ENCODE measurements at places on chromosomes 7 and 10.
A peak's percentile ranks its signal among the peaks of the same experiment; 100 is the strongest.

GRCh38 chr10:4050061-4050460 lies 265.1 kb upstream of the KLF6 start:
- DNase-seq, result no peak

GRCh38 chr7:2070151-2070763 lies 162.5 kb downstream of the MAD1L1 start:
- DNase-seq, result no peak

- DNase-seq, result no peak
Observed at GRCh38 chr7:8113184-8113583, 144.6 kb downstream of the GLCCI1 start.

DNA sequence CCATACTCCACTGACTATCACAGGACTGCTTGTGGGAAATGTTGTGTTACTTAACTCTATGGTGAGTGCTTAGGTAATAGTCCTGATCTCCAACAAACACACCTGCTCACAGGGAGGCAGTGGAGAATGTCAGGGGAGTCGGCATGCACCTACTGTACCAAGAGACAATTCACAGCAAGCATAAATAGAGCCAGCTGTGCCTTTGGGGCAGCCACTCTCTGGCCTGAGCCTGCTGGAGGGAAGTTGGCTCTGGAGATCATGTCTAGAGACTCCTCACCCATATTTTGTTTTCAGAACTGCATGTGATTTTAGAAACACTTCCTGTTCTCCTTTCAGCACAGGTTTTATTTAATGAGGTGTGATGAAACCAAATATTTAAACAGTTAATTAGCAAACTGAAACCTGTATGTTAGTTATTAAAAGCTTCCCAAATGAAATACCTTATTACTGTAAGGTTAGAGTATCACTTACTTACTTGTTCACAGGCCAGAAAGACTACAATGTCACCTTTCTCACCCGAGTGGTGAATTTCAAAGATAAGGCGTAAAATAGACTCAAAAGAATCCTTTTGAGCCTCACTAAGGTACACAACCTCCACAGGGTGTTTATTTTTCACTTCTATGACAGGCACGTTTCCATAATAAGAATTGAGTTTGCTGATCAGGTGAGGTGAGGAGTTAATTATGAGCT lies 21.8 kb downstream of the DHX32 start:
- DNase-seq, result no peak

GRCh38 chr7:94272821-94273583 lies 121.7 kb upstream of the COL1A2 start:
- DNase-seq, result no peak

- no peak for DNase-seq
Observed at GRCh38 chr10:78190051-78190825, 156.6 kb downstream of the RPS24 start.

- no peak for DNase-seq
Observed at GRCh38 chr10:29332061-29332760, 43.3 kb downstream of the LYZL1 start.

- no peak for DNase-seq
Observed at GRCh38 chr10:132609211-132609610, 71.6 kb downstream of the INPP5A start.

DNA sequence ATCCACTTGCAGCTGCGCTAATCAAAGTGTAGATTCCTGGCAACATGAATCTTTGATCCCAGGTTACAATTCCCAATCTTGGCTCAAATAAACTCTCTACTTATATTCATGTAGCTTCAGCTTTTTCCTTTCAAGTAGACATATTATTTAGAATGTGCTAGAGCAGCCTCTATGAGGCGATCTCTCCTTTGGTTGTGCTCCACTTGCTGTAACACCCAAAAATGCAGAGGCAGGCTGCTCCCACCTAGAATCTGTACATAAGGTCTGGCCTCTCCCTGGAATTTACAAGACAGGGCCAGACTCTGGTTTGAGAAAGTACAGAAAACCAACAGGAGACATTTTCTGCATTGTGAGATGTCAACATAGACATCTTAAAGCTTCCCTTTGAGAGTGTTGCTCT lies 23.1 kb downstream of the ZNF107 start:
- no peak for DNase-seq

- no peak for DNase-seq
Observed at GRCh38 chr7:128833148-128833945, 3.1 kb downstream of the FLNC start.

DNA sequence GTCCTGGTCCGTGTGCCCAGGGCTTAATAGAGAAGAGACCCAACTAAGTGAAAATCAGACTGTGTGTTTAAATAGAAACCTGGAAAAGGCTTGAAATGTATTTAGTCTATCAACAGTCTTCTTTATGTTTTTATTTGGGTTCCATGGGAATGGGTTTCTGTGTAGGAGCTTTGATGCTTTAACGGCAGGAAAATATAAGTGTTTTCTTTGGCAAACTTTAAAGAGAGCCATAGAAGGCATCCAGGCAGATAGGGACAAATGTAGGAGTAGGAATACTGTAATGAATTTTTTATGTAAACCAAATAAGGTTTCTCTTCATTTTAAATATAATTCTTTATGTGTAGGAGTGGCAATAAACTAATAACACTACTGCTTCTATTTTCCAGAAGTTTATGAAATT lies 989.0 kb downstream of the GATA3 start:
- no peak for DNase-seq

GRCh38 chr10:81963606-81964005 lies 88.6 kb downstream of the NRG3 start:
- no peak for DNase-seq

DNA sequence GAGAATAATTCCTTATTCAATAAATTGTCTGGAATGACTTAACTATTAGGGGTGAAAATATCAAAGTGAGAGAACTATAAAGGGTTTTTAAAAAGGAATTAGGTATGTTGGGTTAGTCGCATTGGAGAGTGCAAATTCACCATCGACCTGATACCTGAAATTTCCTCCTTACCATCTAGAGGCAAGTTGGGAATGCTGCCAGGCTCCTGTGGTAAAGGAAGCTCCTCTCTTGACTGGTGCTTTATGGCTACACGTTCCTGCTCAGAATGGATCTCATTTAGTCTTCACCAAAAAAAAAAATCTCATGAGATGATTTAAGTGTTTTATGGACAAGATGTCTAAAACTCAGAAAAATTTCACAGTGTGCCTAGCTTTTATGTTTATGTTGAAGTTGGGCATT lies 129.8 kb downstream of the EGFR start:
- no peak for DNase-seq

DNA sequence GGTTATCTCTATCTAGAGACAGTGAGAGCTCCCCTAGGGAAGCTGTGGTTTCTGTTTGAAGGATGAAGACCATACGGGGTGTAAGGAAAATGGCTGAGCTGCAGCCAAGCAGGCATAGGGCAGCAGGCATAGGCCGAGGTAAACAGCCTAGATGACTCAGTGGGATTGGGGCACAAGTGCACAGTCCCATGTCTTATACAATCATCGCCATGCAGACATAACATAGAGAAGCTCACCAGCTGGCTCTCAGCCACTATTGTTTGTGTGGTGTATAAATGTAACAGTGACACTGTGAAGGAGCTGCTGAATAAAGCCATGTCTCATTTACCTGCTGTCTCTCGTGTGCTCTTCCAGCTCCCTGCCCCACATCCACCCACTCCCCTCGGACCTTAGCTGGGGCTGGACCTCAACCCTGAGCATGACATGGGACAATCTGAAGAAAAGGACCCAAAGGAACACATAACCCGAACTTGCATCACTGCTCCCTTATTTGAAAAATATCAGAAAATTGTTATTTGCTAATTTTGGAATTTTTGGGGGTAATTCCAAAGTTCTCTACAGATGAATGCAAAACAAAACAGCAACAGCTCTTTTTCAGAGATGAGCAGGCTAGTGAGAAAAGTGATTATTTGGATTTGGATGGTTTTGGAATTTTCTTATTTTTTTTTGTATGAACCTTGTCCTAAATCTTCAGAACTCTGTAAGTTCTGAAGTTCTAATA lies 582.7 kb downstream of the REEP3 start:
- no peak for DNase-seq

DNA sequence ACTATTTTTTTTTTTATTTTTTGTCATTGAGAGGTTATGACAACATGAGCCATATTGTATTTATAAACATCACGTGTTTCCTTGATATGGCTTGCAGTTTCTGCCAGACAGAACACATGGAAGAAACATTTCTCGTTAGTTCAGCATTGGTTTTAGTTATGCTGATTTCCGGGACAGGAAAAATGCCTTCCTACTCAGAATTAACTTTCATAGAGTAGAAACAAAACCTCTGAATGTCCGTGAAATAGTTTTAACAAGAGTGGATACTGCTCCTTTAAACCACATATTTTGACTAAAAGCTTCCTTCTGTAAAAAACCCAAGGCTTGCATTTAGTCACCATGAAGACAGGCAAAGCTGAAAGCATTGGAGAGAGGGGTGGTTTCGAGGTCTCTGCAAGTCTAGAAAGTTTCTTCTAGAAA lies 240.4 kb downstream of the KIAA1217 start:
- DNase-seq, result no peak

DNA sequence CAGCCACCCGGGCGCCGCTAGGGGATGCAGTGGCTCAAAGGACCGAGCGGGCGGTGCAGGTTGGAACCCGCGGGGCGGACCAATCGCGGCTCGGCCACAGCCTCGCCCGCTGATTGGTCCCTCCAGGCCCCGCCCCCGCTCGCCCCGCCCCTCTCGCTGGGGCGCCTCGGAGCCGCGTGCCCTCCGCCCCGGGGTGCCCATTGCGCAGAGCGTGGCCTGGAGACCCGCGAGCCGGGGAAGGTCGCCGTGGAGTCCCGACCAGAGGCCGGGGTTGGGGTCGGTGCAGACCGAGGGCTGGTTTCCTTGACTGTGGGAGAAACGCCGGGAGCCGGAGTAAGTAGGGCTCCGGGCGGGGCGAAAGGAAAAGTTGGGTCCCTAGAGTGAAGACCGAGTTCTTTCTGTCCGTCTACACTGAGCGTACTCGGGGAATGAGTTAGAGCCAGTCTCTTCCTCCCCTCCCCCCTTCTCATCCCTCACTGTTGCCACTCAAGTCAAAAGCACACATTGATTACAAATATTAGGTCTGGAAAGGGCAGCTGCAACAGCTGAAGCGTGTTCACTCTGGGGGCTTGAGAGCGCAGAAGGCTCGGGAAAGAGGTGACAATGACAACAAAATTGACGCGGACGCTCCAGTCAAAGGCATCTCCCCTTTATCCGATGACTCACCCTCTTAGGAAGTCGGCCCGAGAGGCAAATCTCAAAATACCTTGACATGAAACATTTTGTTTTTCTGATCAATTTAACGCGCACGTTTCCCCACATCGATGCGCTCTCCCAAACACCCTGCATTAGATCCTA lies 843 bp upstream of the GATA3 start:
- peak; percentile 95 for DNase-seq

DNA sequence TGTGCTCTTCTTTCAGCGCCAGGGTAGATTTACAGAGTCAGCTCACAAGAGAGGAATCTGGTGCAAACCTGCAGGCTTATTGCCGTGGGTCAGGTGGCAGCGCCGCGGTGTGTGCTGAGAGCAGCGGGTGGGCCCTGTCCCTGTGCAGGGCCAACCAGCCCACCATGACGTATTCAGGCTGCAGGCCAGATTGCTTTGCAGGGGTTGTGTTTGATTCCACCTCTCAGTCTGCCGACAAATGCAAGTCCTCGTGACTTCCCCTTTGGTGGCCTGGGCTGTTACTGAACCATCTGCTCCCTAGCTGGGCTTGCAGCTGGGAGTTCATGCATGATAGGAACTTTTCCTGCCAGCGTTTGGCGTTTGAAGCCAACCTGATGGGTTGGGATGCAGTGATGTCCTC lies 66.7 kb upstream of the LEP start:
- no peak for DNase-seq

DNA sequence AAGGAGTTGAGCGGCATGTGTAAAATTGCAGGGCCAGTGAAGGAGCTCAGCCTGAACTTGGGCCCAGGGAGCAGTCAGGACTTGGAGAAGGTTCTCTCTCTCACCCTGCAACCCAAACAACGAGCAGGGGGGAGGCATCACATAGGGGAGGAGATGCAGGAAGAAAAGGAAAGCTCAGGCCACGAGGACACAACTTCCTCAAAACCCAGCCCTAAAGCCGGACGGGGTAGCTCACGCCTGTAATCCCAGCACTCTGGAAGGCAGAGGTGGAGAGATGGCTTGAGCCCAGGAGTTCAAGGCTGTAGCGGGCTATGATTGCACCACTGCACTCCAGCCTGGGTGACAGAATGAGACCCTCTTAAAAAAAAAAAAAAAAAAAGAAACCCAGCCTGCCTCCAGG lies 629.1 kb downstream of the PARD3 start:
- no peak for DNase-seq

- DNase-seq, result peak; percentile 31
Observed at GRCh38 chr10:101817337-101818118, 716 bp downstream of the OGA start.

- DNase-seq, result peak; percentile 47
Observed at GRCh38 chr7:5824297-5824610, 42.8 kb upstream of the RNF216 start.

DNA sequence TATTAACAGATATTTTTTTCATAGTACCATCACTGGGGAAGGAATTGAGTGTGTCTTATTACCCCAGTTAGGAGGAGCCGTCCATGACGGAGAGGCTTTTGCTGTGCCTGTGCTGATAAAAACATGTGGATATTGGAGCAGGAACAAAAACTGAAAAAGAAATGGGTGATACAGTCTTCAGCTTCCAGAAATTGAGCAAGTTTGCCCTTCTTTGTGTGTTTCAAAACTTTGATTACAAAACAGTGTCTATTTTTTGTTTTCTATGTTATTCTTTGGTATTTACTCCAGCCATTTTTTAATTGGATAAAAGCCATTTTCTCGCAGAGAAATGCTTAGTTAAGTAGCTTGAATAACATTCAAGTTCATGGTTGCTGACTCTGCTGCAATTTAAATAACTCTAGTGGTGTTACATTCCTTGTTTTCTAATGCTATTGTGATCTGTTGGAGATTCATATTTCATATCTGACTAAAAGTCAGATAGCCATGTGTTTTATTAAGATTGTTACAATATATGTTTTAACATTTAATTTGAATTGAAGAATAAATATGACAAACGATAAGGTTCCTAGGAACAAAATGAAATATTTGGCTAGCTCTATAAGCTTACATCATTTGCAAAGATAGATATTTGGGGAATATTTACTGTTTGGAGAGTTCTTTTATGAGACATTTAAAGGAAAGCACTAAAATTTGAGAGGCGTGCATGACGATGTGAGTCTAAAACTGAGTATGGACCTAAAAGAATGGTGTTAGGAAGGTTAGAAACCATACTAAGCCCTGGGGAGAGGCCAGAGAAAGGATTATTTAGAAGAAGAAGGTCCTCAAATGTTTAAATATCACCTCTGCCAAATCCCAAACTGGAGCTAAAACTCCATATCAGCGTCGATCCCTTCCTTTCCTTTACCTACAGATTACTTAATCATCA lies 747.3 kb upstream of the CELF2 start:
- no peak for DNase-seq

DNA sequence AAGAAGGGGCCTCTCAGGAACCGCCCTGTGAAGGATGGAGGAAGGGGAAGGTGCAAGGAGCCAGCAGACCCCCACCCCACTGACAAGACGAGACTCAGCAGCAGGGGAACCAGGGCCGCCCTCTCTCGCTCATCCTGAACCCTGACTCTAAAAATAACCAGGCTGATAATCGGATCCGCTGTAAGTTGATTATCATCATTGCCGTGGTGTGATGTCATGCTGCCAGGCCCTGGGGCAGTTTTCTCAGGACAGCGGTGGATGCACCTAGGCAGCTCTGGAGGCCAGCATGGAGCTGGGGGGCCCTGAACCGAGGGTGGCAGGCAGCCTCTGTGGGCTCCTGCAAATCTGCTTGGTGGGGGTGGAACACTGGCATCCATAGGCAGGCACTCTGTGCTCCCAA lies 7.9 kb downstream of the RET start:
- DNase-seq, result no peak

Data from activated gamma-delta T cell treated with Interleukin-2 at 50 U/mL for 16 hours (primary cell).